ENCODE measurements at places on chromosomes 2 and 18. TPM values are rescaled to one million over a fixed set of nuclear protein-coding genes. Genes with fewer than 3 reads are reported as not detected.

GRCh38 chr2:173272849-173273248 is 81.8 kb upstream of the CDCA7 start:
- H3K4me3 ChIP-seq, result no peak overlapping the region
- peak overlapping the region; percentile 33 for H3K27ac ChIP-seq
- H3K36me3 ChIP-seq, result no peaks in the 10 kb centered on the region
- H3K27me3 ChIP-seq, result no peaks in the 10 kb centered on the region
- peaks cover 26% of the 10 kb centered on the region for H3K4me1 ChIP-seq

DNA sequence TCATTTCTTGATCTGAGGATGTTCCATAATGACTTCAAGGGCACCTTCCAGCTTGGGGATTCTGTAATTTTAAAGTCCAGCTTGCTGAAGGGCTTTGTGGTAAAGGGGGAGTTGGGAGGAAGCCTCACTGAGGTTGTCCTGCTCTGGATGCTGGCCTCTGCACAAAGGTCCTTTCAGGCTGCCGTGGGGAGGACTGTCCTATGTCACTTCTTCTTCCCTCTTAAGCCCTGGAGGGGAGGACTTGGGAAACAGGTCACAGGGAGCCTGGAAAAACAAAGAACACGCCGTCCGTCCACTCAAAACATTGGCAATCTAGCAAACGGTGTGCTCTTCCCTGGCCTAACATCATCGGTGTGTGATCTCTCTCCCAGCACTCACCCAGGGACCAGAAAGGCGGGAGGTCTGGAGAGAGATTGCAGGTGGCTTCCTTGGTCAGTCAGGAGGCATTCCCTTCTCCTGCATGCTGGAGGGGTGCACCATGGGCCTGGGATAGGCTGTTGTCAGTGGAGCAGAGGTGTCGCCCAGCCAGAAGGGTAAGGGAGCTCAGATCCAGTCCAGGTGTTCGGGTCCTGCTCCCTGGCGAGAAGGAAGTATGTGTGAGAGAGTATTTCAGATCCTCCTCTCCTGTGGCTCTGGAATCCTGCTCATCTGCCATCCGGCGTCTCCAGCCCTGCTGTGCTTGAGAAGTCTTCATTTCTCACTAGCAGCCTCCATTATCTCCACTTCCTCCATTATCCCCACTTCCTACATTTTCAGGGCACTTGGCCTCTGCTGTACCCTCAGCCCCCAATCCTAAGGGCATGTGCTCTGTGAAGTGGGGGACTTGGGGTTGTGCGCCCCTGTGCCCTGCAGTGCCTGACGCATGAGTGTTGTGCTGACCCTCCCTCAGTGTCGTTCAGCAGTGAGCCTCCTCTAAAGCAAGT is 20.1 kb downstream of the ASAP2 start:
- no peaks in the 10 kb centered on the region for H3K36me3 ChIP-seq
- H3K4me1 ChIP-seq, result no peaks in the 10 kb centered on the region
- no peak for DNase-seq
- no peak overlapping the region for H3K27ac ChIP-seq

DYSF gene
- total RNA-seq, result 1.1 TPM

GRCh38 chr2:120395221-120396012 is 49.5 kb downstream of the INHBB start:
- H3K4me3 ChIP-seq, result no peak overlapping the region
- no peaks in the 10 kb centered on the region for H3K4me1 ChIP-seq
- DNase-seq, result no peak
- H3K27ac ChIP-seq, result no peak overlapping the region
- no peaks in the 10 kb centered on the region for H3K27me3 ChIP-seq
- no peaks in the 10 kb centered on the region for H3K36me3 ChIP-seq

DNA sequence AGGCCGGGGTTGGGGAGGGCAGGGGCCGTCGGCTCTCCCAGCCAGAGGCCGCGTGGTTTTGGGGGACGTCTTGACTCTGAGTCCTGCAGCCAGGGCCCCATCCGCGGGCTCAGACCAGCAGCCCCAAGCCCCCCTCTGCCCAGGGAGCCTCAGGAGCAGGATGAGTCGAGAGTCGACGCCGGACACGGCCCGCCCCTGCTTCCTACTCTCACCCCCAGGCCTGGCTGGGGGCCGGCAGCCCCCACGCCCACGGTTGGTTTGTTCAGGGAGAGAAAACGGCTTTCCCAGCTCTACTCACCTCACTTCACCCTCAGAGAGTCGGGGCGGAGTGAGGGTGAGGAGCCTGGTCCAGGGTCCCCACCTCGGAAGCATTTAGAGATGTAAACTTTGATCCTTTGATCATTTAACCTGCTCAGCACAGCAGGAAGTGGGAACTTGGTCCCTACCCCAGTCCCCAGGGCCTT is 6.9 kb downstream of the SNORC start:
- no peak for DNase-seq
- H3K4me1 ChIP-seq, result peaks cover 4% of the 10 kb centered on the region
- H3K4me3 ChIP-seq, result peak overlapping the region; percentile 63
- H3K27me3 ChIP-seq, result peaks cover 52% of the 10 kb centered on the region

DNA sequence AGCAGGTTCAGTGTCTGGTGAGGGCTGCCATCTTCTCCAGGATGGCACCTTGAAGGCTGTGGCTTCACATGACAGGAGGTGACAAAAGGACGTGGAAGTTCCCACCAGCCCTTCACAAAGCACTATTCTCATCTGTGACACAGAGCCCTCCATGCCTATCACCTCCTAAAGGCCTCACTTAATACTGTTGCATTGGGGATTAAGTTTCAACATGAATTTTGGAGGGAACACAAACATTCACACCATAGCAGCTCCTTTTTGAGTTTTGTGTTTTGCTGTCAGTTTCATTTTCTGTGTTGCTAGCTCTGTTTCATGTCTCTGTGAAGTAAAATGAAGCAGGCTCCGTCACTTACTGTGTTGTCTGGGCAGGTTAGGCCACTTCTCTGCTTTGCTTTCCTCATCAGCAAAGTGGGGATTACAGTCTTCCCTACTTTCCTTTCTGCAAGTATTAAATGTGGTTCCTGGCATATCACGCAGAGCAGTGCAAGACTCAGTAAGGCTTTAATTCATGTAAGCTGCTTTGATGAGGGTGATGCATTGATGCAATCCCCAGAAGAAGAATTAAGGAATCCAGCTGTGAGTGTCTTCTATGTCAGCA is 31.6 kb downstream of the LIMS1 start:
- H3K27ac ChIP-seq, result no peak overlapping the region
- no peak for DNase-seq
- no peak overlapping the region for H3K4me3 ChIP-seq
- H3K4me1 ChIP-seq, result peaks cover 3% of the 10 kb centered on the region

DNA sequence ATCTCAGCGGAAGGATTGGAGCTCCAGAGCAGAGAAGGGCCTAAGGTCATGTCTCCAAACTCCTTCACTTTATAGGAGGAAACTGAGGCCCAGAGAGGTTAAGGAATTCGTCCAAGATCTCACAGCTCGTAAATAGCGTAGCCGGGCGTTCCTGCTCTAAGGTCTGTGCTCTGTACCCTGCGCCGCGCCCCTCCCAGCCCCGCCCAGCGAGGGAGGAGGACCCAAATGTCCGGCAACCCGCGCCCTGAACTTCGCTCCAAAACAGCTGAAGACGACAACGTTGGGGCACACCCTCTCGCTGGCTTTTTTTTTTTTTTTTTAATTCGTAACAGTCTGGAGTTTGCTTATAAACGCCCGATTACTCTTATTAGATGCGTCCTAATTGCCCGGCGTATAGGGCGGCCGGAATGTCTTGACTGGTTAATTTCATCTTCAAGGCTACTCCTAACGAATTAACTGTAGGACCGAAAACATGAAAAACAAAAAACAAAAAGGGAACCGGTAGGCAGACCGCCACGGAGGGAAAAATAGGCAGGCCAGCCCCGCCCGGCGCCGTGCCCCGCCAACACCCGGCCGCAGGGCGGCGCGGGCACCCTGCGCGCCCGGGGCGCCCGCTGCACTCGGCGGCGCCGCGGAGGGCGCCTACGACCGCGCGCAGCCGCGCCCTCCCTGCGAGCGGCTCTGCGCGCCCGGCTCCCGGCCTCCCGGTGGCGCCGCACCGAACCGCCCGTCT is 928 bp upstream of the FOSL2 start:
- H3K27me3 ChIP-seq, result peaks cover 52% of the 10 kb centered on the region
- peak overlapping the region; percentile 76 for H3K4me3 ChIP-seq
- no peak overlapping the region for H3K27ac ChIP-seq
- peak; percentile 66 for DNase-seq
- peaks cover 15% of the 10 kb centered on the region for H3K4me1 ChIP-seq
- no peaks in the 10 kb centered on the region for H3K36me3 ChIP-seq

GRCh38 chr2:60353406-60353800 is 200.1 kb downstream of the BCL11A start:
- no peaks in the 10 kb centered on the region for H3K27me3 ChIP-seq
- H3K4me3 ChIP-seq, result no peak overlapping the region
- DNase-seq, result peak; percentile 42
- peaks cover 21% of the 10 kb centered on the region for H3K4me1 ChIP-seq

DNA sequence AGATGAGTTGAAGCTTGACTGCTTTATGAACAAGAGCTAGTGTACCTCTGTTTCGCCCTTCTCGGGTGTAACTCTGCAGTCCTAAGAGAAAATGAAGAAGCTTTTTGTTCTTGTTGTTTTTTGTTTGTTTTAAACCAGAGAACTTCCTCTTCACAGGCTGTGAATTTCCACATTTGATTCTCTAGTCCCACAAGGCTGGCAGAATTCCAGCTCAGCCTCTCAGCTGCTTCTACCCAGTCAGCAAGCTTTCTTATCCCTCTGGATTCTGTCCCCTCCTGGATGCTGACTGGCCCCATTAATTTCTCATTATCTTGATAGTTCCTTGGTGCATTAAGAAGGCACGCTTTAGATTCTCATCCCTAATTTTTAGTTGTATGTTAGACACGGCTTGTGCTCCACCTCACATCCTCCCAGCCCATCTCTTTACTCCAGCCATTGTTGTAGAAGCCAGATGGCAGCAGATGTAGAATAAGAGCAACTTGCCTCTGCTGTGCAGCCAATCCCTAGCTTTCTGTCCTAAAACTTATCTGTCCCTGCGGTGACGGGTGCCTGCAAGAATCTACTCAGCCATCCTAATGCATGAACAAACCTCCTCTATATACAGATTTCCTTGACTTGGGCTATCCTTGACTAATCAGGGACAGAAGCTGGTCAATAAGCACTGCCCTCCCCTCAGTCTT is 12.3 kb upstream of the RESP18 start:
- no peak overlapping the region for H3K27ac ChIP-seq
- H3K27me3 ChIP-seq, result peaks cover 27% of the 10 kb centered on the region
- H3K4me1 ChIP-seq, result no peaks in the 10 kb centered on the region
- peak; percentile 15 for DNase-seq
- no peaks in the 10 kb centered on the region for H3K36me3 ChIP-seq
- H3K4me3 ChIP-seq, result no peak overlapping the region

GRCh38 chr18:6590326-6590725 is 139.2 kb upstream of the ARHGAP28 start:
- no peak overlapping the region for H3K4me3 ChIP-seq
- no peaks in the 10 kb centered on the region for H3K4me1 ChIP-seq
- no peak for DNase-seq
- H3K27me3 ChIP-seq, result no peaks in the 10 kb centered on the region

DNA sequence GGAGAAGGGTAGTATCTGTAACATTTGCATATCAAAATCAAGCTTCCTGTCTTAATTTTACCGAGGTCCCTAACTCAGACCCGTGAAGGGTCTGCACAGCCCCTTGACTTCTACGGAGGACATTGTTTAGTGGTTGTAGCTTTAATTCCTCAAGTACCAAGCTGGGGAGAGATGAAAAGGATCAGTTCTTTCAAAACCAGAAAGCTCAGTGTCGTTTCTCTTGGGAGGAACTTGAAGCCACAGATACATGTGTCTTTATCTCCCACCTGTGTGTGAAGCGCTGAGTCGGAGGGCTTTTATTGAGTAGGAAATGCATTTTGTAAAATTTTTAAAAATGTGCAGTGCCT is 263.6 kb downstream of the GBX2 start:
- no peak overlapping the region for H3K4me3 ChIP-seq
- H3K4me1 ChIP-seq, result peaks cover 5% of the 10 kb centered on the region
- no peaks in the 10 kb centered on the region for H3K27me3 ChIP-seq
- H3K36me3 ChIP-seq, result no peaks in the 10 kb centered on the region

MAL gene
- not detected for total RNA-seq

GRCh38 chr2:205169464-205169863 is 512.8 kb upstream of the NRP2 start:
- H3K27ac ChIP-seq, result no peak overlapping the region
- no peaks in the 10 kb centered on the region for H3K4me1 ChIP-seq
- DNase-seq, result no peak

DNA sequence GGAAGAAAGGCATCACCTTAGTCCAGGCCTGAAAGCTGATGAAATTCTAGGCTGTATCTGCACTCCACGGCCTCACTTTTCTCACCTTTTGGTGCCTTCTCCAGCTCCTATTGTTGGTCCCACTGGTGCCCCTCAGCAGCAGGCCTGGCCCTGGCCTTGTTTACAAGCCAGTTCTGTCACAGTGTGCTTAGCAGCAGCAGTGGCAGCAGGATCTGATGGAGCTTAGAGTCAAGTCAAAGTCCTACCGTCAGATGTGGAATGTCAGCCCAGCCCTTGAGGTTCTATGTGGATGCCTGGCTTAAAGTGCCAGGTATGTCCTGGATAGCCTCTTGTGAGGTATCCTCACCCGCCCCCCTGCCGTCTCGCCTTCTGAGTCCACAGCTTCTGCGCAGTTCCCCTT is 281.3 kb downstream of the SUCLG1 start:
- H3K27me3 ChIP-seq, result no peaks in the 10 kb centered on the region
- peak; percentile 2 for DNase-seq
- H3K4me1 ChIP-seq, result no peaks in the 10 kb centered on the region
- H3K36me3 ChIP-seq, result no peaks in the 10 kb centered on the region
- no peak overlapping the region for H3K4me3 ChIP-seq

GRCh38 chr2:16008856-16009255 is 68.5 kb downstream of the MYCN start:
- peaks cover 20% of the 10 kb centered on the region for H3K4me1 ChIP-seq
- peaks cover 14% of the 10 kb centered on the region for H3K27me3 ChIP-seq
- no peak overlapping the region for H3K4me3 ChIP-seq
- no peak for DNase-seq
- H3K27ac ChIP-seq, result no peak overlapping the region

DNA sequence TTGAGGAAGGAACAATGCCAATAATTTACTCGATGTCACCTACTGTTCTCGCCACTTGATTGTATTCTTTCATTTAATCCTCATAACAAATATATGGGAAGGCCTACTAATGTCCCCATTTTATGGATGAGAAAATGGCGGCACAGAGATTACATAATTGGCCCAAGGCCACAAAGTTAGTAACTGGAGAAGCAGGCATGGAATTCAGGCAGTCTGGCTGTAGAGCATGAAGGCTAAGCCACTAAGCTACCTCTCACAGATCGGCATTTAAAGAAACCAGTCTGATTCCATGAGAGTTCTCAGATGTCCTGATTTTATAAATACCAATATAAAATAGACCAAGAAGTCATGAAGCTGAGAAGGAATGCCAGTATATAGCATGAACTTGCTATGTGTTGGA is 121.8 kb upstream of the EPAS1 start:
- no peaks in the 10 kb centered on the region for H3K27me3 ChIP-seq
- H3K4me1 ChIP-seq, result peaks cover 25% of the 10 kb centered on the region
- no peak overlapping the region for H3K27ac ChIP-seq
- H3K4me3 ChIP-seq, result no peak overlapping the region
- no peaks in the 10 kb centered on the region for H3K36me3 ChIP-seq

PDE1A gene
- total RNA-seq, result 0.06 TPM
